ENCODE measurements at places on chromosomes 1 and 21.

- peak; percentile 56 for DNase-seq
Measured at GRCh38 chr1:192986110-192986747, 72.9 kb downstream of the UCHL5 start.

GRCh38 chr1:58855274-58856165 lies 71.7 kb upstream of the JUN start:
- DNase-seq = no peak

- DNase-seq = no peak
Measured at GRCh38 chr1:50132347-50132894, 23.7 kb downstream of the ELAVL4 start.

- DNase-seq = no peak
Measured at GRCh38 chr21:29008367-29008766, 10.8 kb downstream of the RWDD2B start.

GRCh38 chr1:220655961-220656740 lies 34.0 kb upstream of the C1orf115 start:
- no peak for DNase-seq

GRCh38 chr21:14875704-14876523 lies 188.9 kb downstream of the NRIP1 start:
- no peak for DNase-seq

DNA sequence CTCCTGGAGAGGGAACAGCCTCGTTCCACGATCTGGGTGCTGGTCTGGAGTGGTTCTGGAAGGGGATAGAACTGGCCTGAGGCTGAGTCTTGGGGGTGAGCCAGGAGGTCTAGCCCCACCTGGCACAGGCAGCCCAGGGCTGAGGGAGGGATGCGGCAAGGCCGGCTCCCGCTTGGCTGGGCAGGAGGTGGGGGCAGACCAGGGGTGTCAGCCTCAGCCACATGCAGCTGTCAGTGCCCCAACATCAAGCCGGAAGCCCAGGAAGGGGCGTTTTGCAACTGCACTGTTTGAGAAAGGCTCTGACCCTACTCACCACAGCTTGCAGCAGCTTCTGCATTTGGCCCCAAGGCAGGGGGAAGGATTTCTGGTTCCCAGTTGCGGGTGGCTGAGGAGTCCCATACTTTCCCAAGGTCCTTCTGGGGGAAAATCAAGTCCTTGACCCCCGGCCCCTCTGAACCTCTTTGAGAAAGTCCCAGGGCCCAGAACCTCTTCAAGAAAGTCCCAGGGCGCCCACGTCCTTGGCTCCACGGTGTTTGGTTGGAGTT lies 2.0 kb downstream of the EFHD2 start:
- DNase-seq = peak; percentile 19

DNA sequence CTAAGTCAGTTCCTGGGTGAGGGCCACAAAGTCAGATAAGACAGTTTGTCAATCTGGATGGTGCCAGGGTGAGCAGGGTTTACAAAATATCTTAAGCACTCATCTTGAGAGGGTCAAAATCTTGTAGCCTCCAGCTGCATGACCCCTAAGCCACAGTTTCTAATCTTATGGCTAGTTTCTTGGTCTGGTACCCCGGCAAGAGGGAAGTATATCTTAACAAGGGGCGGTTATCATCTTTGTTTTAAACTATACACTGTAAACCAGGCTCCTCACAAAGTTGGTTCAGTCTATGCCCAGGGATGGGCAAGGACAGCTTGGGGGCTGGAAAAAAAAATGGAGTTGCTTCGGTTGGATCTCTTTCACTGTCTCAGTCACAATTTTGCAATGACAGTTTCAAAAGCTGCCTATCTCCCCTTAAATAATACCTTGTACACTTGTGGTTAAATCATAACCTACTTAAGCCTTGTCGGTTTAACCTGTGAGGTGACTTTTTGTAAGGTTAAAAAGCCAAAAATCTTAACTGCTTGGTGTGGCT lies 7.8 kb upstream of the CD46 start:
- no peak for DNase-seq

DNA sequence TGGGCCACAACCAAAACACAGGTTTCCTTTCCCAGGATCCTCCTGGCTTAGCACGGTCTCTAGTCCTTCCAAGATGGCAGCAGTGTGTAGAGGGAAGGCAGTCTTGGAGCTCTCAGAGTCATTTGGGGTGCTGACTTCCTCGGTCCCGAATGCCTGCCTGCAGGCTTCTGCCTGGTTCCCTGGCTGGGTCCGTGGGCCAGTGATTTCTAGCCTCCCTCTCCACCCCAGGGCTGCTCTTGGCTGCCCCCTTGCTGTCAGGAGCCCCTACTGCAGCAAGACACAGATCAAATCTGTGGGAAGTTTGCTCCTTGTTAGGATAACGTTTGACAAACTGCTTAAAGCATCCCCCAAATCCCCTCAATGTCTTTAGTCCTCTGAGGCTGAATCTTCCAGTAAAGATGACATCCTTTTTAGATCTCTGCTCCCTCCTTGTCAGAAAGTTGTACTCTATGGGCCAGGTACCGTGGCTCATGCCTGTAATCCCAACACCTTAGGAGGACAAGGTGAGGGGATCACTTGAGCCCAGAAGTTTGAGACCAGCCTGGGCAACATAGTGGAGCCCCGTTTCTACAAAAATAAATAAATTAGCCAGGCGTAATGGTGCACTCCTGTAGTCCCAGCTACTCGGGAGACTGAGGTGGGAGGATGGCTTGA lies 272.5 kb downstream of the RRAGC start:
- DNase-seq = no peak

DNA sequence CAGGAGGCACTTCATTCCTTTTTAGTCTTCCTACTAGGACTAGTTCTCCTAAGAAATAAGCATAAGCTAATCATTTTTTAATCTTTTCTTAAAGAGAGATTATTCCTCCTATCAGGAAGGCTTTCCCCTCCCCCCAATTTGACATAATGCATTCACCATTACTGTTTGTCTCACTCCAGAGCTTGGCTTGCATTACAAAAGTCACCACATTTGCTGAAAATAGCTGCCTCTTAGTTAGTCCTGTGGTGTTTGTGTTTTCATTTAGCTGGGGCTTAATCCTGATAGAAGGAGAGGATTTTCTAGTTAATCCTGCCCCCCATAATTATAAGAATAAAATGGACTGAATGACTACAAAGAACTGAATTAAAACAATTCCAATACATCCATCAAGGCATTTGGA lies 307.1 kb upstream of the RRP15 start:
- DNase-seq = no peak

GRCh38 chr1:91817211-91817905 lies 68.6 kb downstream of the TGFBR3 start:
- no peak for DNase-seq

GRCh38 chr1:200704986-200705500 lies 33.6 kb upstream of the CAMSAP2 start:
- no peak for DNase-seq

DNA sequence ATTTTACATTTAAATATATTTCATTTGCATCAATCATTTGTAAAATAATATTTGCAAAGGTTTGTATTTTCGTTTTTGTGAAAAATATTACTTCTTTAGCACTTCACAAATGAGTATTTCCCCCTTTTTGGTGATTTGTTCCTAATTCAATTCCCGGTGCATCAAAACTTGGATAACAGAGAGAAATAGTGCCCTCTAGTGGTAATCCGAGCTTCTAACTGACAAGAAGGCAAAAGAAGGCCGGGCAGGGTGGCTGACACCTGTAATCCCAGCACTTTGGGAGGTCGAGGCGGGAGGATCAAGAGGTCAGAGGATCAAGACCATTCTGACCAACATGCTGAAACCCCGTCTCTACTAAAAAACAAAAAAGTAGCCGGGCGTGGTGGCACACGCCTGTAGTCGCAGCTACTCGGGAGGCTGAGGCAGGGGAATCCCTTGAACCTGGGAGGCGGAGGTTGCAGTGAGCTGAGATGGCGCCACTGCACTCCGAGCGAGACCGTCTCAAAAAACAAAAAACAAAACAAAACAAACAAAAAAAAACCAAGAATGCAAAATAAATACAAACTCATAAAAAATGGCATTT lies 137.7 kb downstream of the COL11A1 start:
- no peak for DNase-seq

- no peak for DNase-seq
Measured at GRCh38 chr1:74937176-74937575, 197.0 kb upstream of the LHX8 start.

DNA sequence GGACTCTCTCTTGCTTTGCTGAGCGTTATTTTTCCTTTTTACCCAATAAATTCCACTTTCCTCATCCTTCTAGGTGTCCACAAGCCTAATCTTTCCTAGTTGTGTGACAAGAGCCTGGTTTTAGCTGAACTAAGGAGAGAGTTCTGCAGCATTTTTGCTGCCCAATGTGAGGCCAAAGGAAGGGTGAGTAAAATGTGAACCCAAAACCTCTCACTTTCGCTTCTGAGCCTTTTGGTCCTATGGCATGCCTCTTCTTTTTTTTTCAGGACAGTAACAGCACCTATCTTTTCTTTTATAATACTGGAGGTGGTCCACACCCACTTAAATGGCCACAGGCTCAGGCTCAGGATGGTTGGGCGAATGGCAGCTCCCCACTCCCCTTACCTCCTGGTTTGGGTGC lies 111.1 kb downstream of the COP1 start:
- DNase-seq = no peak

GRCh38 chr1:84347932-84348555 lies 46.5 kb downstream of the SAMD13 start:
- no peak for DNase-seq

- no peak for DNase-seq
Measured at GRCh38 chr21:37757606-37758376, 158.5 kb downstream of the KCNJ6 start.

GRCh38 chr1:17287130-17287776 lies 20.7 kb upstream of the PADI4 start:
- DNase-seq = no peak

DNA sequence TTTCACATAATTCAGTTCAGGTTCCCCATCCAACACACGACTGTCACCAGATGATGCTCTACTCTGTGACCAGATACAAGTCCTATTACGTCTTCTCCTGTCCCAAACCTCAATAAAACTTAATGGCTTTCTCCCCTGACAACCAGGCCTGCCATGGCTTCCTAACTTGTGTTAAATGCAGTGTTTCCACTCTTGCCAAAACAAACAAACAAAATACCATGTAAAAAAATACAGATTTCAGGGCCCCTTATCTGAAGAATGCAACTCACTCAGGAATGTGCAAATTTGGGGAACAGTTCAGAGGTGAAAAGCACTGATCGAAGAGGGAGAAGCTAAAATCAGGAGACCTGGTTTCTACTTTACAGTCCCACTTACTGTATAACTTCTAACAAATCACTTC lies 863 bp upstream of the NUF2 start:
- DNase-seq = no peak

- no peak for DNase-seq
Measured at GRCh38 chr1:231020816-231021215, 19.2 kb downstream of the FAM89A start.

GRCh38 chr1:21884456-21885235 lies 52.5 kb downstream of the HSPG2 start:
- DNase-seq = no peak
